ENCODE measurements at places on chromosomes 11 and 22. TPM values are rescaled to one million over a fixed set of nuclear protein-coding genes. Genes with fewer than 3 reads are reported as not detected.

HSPB2 gene
- polyA plus RNA-seq: 101 TPM

MS4A8 gene
- polyA plus RNA-seq: 5.6 TPM

INPP5J gene
- polyA plus RNA-seq: 1.6 TPM

CREB3L1 gene
- polyA plus RNA-seq: 38.3 TPM

TRIM21 gene
- polyA plus RNA-seq: 8.1 TPM

MUC2 gene
- polyA plus RNA-seq: 0.05 TPM

GAS2L1 gene
- 12.9 TPM for polyA plus RNA-seq

PRRG4 gene
- 0.36 TPM for polyA plus RNA-seq

CYP2D6 gene
- 1.4 TPM for polyA plus RNA-seq

CDCA5 gene
- 11.7 TPM for polyA plus RNA-seq

SMC1B gene
- 0.06 TPM for polyA plus RNA-seq

MS4A12 gene
- polyA plus RNA-seq: not detected

RANBP1 gene
- 98.6 TPM for polyA plus RNA-seq

CYTH4 gene
- polyA plus RNA-seq: 10.0 TPM

NXPE2 gene
- polyA plus RNA-seq: 0.10 TPM

NAALAD2 gene
- 4.2 TPM for polyA plus RNA-seq

SCGB1D2 gene
- not detected for polyA plus RNA-seq

ARCN1 gene
- 114 TPM for polyA plus RNA-seq

KCNA4 gene
- 0.25 TPM for polyA plus RNA-seq

DENND6B gene
- 5.5 TPM for polyA plus RNA-seq

DSCAML1 gene
- polyA plus RNA-seq: 0.63 TPM

ENTHD1 gene
- polyA plus RNA-seq: not detected

SPDYC gene
- not detected for polyA plus RNA-seq

CALCA gene
- polyA plus RNA-seq: not detected

SERHL2 gene
- polyA plus RNA-seq: 4.9 TPM

OR5F1 gene
- not detected for polyA plus RNA-seq

SREBF2 gene
- polyA plus RNA-seq: 83.4 TPM

SLN gene
- polyA plus RNA-seq: 2,272 TPM

OR10D3 gene
- not detected for polyA plus RNA-seq

ANKRD42 gene
- polyA plus RNA-seq: 3.9 TPM

ARHGEF17 gene
- polyA plus RNA-seq: 60.3 TPM

NNMT gene
- 78.2 TPM for polyA plus RNA-seq

NPTXR gene
- 4.1 TPM for polyA plus RNA-seq

LSP1 gene
- 77.7 TPM for polyA plus RNA-seq

SAA2 gene
- polyA plus RNA-seq: not detected

MAPK11 gene
- 7.4 TPM for polyA plus RNA-seq

LIN7C gene
- 11.2 TPM for polyA plus RNA-seq

ZNF280B gene
- polyA plus RNA-seq: 7.6 TPM

SCUBE1 gene
- 0.10 TPM for polyA plus RNA-seq

KRTAP5-11 gene
- polyA plus RNA-seq: not detected

TTC36 gene
- 3.8 TPM for polyA plus RNA-seq

ARL2 gene
- 135 TPM for polyA plus RNA-seq

SYT8 gene
- polyA plus RNA-seq: 0.44 TPM

CBLIF gene
- not detected for polyA plus RNA-seq

KCNK4 gene
- polyA plus RNA-seq: not detected

Data from hindlimb muscle (tissue), 1 donor.